Urothelium cell line (cell line): ENCODE measurements at places on chromosomes 5 and 9.

GRCh38 chr5:43182421-43182820 is 9.6 kb upstream of the NIM1K start:
- no peak for DNase-seq

DNA sequence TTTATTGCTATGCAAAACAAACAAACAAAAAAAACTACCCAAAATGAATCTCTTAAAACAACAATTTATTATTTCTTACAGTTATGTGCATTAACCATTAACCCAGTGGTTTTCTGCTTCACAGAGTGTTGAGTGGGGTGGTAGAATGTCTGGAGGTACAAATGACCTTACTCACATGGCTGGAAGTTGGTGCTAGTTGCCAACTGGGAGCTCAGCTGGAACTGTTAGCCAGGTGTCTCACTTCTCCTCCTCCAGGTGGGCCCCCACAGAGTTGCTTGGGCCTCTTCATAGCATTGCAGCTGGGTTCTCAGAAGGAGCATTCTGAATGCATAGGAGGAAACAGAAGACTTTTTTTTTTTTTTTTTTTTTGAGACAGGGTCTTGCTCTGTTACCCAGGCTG is 10.5 kb upstream of the B4GALT1 start:
- no peak for DNase-seq

DNA sequence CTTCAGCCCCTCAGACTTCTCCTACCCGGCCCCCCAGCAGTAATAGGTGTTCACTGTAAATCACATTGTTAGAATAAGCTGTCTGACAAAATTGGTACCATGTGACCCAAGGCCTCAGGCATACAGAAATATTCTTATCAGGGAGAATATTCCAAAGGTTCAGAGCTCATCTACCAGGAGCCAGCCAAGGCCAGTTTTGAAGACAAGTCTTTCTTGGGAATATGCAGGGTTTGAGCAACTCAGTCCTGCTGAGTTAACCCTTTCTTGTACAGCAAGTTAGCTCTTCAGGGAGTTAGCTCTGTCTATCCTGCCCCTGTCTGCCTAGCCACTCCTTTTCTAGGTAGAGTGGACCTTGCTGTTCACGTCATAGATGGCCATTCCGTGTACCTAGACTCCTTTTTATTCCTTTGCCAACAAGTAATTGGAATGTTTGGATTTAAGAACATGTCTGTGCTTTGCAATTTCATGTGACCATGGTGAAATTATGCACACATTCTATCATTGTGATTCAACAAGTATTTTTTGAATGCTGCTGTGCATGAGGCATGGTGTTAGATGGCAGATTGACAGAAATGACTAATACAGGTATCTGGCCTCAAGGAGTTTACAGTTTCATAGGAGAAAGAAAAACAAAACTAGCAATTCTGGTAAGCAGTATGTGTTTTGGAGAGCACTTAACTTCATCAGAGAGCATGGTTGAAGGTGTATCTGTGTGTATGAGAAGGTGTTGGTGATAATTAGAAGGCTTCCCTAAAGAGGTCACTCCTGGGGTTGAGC is 22.6 kb downstream of the TGFBR1 start:
- DNase-seq: no peak

DNA sequence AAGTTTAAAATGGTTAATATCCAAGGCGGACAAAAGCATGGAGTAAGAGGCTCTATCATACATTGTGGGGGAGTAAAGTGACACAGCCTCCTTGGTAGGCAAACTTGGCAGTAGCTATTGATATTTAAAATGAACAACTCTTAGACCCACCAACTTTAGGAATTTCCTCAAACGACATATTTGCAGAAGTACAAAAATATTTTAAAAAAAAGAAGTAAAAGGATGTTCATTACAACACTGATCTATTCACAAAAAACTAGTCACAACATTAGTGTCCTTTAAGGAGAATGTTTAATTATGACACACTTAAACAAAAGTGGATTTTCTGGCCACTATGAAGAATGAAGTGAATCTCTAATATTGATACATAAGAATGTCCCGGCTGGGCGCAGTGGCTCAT is 1.7 kb downstream of the ALG2 start:
- no peak for DNase-seq

DNA sequence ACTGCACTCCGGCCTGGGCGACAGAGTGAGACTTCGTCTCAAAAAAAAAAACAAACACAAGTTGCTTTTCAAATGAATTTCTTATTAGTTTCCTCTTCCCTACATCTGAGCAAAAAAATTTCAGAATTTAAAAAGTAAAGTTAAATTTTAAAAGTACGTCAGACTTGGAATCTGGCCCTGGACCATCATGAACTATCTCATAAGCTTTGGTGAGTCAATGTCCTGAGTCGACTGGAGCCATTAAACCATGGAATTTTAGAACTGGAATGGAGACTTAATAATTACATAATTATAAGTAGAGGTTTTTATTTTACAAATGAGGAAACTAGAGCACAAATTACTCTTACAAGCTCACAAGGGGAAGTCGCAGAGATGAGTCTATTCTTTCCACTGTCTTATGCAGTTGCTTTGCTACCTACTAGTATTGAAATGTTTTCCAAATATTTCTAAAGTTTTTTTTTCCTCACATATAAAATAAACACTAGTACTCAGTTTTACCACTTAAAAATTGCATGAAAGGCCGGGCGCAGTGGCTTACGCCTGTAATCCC is 98.0 kb upstream of the ZNF608 start:
- DNase-seq: no peak

DNA sequence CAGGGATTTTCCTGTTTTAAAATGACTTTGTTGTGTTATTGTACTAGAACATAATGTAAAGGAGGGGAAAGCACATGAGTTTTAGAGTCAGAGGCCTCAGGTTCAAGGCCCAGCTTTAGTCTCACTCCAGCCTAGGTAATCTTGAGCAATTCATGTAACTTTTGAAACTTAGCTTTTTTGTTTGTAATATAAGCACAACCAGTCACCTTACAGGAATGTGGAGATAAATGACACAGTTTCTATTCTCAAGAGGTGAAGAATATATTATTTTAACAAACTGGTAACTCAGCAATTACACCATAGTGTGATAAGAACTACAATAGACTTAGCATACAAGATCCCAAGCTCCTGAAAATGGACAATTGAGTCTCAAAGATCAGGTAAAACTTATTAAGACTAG is 51.2 kb downstream of the ADAMTS19 start:
- no peak for DNase-seq

GRCh38 chr5:136330353-136331038 is 34.8 kb downstream of the TRPC7 start:
- DNase-seq: no peak

DNA sequence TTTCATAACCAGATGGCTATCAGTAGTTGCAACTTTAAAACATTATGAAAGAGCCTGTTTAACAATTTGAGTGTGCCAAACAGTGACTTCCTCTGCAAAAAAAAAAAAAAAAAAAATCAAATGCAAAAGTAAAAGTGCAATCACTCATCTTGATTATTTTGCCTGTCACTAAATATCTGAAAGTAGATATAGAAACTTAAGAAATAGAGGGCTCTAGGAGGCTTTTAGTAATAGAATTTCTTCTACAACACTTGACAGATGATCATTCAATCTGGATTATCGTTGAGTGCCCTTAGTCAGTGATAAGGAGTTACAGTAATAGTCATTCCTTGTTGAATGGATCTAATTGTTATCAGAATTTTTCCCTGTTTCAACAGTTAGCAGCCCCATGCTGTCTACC is 101.8 kb downstream of the CETN3 start:
- DNase-seq: no peak

DNA sequence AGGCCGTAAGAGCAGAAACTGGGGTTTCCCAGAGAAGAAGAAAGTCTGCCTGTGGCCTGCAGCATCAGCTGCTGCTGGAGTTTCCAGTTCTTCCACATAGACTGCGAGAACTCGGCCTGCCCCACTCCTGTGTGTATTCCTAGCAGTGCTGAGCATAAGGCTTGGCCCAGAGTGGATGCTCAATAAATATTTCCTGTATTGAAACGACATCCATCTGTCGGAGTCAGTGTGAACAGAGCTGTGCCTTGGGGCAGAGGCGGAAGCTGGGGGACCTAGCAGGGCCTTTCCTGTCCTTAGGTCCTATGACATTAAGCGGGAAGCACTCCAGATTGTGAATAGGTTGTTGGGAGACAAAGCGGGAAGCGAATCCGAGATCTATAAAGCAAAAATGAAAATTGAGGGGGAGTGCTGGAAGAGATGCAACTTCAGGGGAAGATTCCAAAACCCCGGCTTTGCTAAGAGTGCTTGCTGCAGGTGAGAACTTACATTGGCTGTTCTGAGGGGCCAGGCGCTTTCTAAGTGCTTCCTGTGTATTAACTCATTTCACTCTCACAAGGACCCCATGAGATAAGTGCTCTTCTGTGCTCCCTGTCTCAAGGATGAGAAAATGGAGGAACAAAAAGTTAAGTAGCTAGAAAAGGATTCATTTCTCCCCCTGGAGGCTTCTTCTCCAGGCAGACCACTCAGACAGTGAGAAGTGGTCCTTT is 76.1 kb upstream of the CXCL14 start:
- no peak for DNase-seq
